ENCODE measurements at places on chromosomes 6 and 20.

GRCh38 chr6:56962441-56962840 lies 7.5 kb downstream of the BEND6 start:
- no peak for DNase-seq

- no peak for DNase-seq
These were observed 12.6 kb upstream of the CARMIL1 start for GRCh38 chr6:25266456-25267100.

DNA sequence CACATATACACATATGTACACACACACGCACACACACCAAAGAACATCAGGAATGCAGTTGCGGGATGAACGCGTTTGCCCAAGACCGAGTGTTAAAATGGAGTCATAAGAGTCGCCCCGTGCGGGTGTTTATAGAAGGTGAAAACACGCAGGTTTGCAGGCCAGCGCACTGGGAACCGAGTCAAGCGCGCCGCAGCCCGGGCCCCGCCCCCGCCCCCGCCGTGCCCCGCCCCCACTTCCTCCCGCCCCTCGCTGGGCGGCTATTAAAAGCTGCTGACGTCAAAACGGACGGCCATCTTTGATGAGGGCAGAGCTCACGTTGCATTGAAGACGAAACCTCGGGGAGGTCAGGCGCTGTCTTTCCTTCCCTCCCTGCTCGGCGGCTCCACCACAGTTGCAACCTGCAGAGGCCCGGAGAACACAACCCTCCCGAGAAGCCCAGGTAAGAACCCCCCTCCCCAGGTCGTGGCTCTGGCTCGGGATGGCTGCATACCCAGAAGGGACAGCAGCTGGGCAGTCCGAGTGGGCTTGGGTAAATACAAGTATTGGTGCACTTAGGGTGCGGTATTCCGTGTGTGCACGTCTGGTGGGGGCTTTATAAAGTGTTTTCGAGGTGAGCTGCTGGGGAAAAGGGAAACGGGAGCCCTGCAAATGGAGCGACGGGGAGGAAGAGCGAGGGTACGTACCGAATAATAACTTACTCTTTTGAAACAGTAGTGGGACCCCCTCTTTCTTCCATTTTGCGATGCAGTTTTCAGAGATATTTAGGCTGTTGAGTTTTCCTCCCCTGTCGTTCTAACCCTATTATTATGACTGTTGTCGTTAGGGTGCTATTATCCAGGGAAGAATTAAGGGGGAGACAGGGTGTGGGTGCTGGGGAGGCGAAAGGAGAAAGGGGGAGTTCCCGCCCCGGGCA lies at the start of gene SNAP25:
Gene SNAP25 (plus strand): TSS at position 295 of the 916 bp plus-strand sequence. CDS start 56,662 bp downstream, outside the sequence.
- no peak for DNase-seq

GRCh38 chr6:41080621-41081020 lies 7.8 kb downstream of the NFYA start:
- no peak for DNase-seq

GRCh38 chr6:18545726-18546125 lies 158.6 kb downstream of the RNF144B start:
- DNase-seq = no peak

DNA sequence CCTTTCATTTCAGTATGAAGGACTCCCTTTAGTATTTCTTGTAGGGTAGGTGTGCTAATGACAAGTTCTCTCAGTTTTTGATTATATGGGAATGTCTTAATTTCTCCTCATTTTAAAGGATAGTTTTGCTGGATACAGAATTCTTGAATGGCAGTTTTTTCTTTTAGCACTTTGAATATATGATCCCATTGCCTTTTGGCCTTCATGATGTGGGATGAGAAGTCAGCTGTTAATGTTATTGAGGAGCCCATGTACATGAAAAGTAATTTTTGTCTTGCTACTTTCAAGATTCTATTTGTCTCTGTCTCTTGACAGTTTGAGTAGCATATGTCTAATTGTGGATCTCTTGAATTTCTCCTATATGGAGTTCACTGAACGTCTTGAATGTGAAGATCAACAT lies 30.9 kb downstream of the RSPH3 start:
- DNase-seq = no peak

GRCh38 chr6:134082191-134082590 lies 29.8 kb upstream of the SLC2A12 start:
- no peak for DNase-seq

- no peak for DNase-seq
These were observed 20.8 kb downstream of the SYCP2 start for GRCh38 chr20:59912609-59913008.

GRCh38 chr20:15889061-15889460 lies 684.2 kb downstream of the KIF16B start:
- no peak for DNase-seq

DNA sequence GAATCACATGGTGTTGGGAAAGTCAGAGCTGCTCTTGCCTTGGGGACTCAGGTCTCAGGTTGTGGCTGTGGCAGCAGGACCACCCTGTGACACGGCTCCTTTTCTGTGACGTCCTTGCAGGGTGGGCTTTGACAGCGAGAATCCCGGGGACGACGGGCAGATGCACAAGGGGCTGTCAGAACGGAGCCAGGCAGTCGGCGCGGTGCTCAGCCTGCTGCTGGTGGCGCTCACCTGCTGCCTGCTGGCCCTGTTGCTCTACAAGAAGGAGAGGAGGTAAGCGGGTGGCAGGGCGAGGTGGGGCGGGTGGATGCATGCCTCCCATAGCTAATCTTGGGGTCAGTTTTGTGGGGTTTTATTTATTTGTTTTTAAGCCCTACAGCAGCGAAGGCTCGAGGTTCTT lies 19.2 kb upstream of the SLC22A1 start:
- no peak for DNase-seq

- DNase-seq = no peak
These were observed 1295.1 kb downstream of the EPHA7 start for GRCh38 chr6:92124200-92124651.

DNA sequence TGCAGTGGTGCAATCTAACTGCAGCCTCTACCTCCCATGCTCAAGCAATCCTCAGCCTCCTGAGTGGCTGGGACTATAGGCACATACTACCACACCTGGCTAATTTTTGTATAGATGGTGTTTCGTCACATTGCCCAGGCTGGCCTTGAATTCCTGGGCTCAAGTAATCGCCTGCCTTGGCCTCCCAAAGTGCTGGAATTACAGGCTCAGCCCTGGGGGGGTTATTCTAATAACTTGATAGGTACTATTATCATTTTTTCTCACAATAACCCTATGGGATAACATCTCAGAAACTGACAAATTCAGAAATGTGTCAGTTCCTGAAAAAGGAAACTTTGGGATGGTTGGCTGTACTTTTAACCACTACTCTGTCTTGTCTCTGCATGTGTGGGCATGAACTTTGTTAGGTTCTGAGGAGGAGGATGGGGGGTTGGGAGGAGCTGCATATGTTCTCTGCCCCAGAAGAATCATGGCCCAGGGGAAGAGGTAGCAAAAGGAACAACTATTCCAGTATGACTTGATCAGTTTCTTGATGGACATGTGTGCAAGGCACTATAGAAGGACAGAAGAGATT lies 169.9 kb downstream of the CARMIL1 start:
- no peak for DNase-seq

All from DND-41 (cell line).